Caki2 (cell line): ENCODE measurements at places on chromosomes 5 and 9.

GRCh38 chr9:131214286-131214856 is 61.9 kb downstream of the FAM78A start:
- no peak for DNase-seq

DNA sequence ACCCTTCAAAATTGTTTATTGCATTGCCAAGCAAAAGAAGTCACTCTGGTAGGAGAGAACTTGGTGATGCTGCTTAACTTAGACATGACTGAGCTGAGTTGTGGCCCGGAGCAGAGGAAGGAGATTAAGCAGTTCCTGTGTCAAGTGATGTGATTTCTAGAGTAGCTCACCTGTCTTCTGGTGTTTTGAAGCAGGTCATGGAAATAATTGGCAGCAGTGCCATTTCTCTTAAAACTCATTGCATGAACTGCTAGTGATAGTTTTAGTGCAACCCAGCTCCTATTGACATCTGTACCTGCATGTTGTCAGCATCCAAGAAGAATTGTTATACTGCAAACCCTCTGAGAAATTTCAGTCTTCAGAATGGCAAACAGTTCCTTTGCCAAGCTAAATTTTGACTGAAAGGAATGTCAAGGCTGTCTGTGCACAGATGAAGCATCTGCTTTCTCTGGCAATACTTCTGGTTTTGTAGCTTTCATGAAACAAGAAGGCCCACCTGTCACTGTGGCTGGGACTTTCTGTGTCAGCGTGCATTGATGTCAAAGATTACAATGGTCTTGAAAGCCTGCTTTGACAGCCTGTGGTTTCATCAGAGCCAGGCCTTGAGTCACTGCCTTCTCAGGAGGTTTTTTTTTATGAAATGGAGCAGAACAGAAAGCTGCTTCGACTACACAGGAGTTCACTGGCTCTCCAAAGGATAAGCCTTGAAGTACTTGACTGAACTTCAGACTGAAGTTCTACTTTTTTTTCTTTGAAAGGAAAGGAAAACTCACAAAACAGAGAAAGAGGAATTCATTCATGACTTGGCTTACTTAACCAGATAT is 90.6 kb downstream of the RALGPS1 start:
- DNase-seq, result no peak

GRCh38 chr5:72283358-72283757 is 36.7 kb downstream of the MRPS27 start:
- no peak for DNase-seq

DNA sequence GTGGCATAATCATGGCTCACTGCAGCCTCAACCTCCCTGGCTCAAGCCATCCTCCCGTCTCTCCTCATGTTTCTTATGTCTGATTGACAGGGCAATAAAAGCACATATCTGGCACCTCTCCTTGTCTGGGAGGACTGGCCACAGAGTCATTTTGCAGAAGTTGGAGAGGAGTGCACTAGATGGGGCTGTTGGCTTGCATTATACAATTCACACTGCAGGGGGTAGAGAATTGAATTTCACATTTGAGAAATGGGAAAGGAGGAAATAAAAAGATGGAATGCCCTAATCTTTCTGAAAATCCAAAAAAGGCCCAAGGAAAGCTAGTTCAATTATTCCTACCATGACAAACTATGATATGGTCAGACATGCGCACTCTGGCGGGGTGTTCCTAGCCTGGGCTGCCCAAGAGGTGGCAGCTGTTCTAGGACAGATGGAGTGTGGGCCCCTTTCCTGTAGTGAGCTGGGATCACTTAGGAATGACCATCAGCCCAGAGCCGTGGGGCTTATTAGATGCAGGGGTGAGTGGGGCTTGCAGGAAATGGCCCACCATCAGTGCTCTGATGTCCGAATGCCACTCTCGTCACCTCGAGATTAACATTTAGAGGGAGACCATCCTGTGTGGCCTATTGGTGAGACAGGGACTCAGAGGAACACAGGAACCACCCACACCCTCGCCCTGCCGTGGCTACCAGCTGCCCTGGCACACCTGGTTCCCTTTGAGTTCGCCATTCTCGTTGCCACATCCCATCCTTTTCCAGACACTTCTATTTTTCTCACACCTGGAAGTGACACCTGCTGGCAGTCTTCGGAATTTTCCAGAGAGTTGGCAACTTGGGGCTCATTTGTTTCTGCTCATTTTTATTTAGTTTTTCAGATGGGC is 21.8 kb upstream of the ANKRD18A start:
- peak; percentile 45 for DNase-seq
